ENCODE measurements at places on chromosomes 16 and 17.
A peak's percentile ranks its signal among the peaks of the same experiment; 100 is the strongest.

GRCh38 chr16:65546353-65546791 is 424.5 kb upstream of the CDH11 start:
- no peak for DNase-seq

DNA sequence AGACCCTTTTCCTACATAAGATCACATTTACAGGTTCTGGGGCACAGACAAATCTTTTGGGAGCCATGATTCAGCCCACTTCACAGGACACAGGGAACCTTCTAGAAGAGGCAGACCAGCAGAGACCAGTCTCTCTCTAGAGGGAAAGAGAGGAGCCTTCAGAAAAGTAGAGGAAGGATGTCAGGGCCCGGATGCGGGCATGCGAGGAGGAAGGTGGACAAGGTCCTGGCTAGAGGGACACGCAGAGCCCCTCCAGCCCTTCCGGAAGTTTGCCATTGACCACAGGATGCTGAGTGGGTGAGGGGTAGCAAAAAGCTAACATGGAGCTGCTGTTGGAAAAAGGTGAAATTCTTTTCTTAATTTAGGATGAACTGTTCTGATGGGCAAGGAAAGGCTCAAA is 55.8 kb upstream of the MEAK7 start:
- no peak for DNase-seq

GRCh38 chr17:14748036-14748710 is 447.3 kb downstream of the HS3ST3B1 start:
- DNase-seq = no peak

GRCh38 chr16:18801145-18801972 is at the start of gene ARL6IP1:
TSS of gene ARL6IP1 (minus strand) at chr16:18801549. CDS start at chr16:18801466, 83 bp downstream.
- peak; percentile 95 for DNase-seq

GRCh38 chr17:81487487-81488275 is 24.9 kb downstream of the ACTG1 start:
- DNase-seq = peak; percentile 64

DNA sequence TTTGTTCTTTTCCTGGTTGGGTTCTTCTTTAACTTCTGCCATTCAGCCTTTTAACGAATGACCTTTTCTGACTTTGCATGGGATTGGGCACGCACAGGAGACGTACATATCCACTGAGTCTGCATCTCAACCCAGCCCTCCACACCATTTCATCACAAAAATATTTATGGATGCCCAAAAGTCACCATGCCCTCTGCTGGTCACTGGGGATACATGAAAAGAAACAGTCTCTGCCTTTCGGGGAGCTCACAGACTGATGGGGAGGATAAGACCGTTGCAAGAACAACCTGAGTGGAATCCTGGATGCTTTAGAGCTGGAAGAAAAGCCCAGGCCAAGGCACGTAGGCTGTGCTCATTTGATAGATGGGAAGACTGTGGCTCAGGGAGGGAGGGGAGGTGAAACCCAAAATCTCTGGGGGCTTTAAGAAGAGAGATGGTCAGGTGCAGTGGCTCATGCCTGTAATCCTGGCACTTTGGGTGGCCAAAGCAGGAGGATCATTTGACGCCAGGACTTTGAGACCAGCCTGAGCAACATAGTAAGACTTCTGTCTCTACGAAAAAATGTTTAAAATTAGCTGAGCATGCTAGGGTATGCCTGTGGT is 7.9 kb upstream of the MT2A start:
- peak; percentile 0 for DNase-seq
